ENCODE measurements at places on chromosomes 1 and 21.

GRCh38 chr1:42372796-42373195, 7.8 kb upstream of the RIMKLA start:
- DNase-seq = no peak

- peak; percentile 2 for DNase-seq
These were observed 50.8 kb downstream of the PAX7 start for GRCh38 chr1:18681423-18681835.

DNA sequence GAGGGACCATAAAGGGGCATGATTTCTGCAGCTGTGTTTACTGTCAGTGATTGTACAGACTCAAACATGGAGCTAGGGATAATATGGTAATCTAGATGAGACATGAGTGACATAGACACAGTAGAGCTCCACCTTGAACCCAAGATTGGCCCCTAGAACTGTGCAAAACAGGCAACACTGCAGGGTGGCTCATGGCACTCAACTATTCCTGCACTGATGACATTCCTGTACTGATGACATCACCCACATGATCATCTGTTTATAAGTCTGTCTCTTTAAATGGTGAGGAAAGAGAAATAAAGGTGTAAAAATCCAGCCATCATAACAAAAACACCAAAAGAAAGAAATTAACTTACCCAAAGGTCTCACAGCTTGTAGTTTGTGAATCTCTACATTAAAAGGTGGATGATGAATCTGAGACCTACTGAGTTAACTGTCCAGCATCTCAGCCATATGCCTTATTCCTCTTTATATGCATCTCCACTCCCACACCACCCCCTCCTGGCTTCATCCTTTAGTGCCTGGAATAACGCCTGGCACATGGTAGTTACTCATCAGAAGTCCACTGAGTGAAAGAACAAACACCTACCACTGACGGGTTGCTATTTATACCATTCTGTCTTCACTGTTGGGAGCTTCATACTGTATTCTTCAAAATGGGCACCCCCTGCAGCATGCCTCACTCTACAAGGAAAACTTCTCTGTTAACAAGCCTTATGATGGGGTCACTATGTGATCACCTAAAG, at the start of gene LRRC53:
Gene LRRC53 (minus strand): TSS at position 442 of the 746 bp plus-strand sequence. CDS start 29,262 bp downstream, outside the sequence.
- DNase-seq = no peak

DNA sequence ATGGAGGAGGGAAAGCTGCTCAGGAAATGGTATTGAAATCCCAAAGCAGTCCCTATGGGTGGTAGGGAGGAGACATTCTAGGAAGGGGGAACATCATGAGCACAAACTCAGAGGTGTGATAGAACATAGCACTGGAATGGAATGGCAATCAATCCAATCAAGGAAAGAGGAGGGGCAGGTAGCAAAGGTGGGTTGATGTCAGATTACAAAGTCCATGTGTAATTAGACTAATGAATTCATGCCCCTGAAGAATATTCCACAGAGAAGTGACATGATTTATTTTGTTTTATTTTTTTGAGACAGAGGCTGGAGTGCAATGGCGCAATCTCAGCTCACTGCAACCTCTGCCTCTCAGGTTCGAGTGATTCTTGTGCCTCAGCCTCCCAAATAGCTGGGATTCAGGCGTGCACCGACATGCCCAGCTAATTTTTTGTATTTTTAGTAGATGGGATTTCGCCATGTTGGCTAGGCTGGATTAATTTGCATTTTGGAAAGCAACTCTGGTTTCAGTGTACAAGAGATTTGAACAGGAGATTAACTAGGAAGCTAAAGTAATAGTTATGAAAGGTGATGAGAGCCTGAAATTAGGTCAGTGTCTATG, 36.1 kb downstream of the DEGS1 start:
- no peak for DNase-seq

GRCh38 chr1:43275826-43276620, 6.2 kb downstream of the TMEM125 start:
- no peak for DNase-seq

DNA sequence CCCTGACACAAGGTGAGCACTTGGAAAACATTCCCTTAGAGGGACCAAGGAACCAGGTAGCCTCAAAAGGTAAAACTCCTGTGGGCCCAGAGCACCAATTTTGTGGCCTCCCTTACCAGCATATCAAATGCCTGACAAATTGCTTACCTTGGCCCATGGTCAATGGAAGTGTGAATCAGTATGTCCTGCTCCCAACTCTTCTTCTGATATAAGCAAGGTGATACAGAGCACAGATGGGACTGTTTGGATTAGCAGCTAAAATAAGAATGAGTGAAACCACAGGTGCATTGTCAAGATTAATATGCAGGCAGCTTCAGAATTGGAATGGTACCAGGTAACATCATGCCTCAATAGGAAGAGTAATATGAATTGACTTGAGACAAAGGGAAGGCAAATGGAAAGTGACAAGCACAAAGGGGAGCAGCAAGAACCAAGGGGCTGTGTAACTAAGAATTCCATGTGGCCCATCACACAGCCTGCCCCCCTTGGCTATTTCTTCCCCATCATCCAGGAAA, 156.8 kb upstream of the KCND3 start:
- no peak for DNase-seq

- no peak for DNase-seq
These were observed 57.8 kb downstream of the SIK1 start for GRCh38 chr21:43369124-43369523.

DNA sequence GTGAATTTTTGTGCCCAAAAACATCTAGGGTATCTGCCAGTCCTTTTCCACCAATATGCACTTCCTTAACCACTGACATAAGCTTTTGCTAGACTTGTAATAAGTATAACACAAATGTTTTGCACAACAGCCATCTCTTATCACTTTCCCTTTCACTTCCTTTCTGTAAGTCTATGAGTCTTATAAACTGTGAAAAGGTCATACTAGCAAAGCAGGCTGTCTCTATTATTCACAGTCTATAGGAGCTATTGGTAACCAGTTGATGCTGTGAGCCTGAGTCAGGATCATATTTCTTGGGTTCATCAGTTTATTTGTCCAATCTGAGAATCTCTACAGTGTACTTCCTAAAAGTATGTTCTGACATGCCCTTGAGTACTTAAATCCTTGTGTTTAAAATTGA, 172.6 kb downstream of the CHRM3 start:
- no peak for DNase-seq

GRCh38 chr1:209652121-209652735, at the start of gene LAMB3:
TSS of gene LAMB3 (minus strand) at chr1:209652425. CDS start at chr1:209650944, 1,481 bp downstream.
- DNase-seq = no peak

DNA sequence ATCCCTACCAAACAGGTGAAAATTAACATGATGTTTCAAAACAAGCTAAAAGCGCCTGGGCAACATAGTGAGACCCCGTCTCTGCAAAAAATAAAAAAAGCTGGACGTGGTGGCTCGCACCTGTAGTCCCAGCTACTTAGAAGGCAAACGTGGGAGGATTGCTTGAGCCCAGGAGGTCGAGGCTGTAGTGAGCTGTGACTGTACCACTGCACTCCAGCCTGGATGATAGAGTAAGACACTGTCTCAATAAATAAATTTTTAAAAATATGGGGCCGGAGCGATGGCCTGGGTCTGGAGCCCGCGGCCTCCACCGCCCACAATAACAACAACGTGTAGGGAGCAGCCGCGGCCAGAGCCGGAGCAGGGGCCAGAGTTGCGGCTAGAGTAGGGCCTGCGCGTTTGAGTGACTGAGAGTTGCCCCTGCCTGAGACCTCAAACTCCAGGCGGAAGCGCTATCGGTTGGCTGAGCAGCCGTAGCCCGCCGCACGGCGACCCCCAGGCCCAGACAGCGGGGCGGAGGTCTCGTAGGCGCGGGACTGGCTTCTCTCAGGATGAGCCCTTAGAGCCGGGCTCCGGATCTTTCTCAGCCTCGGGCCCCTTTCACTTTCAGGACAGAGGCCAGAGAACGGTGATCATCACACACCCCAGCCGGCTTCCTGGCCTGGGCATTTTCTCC, 41.4 kb downstream of the ZMYM1 start:
- no peak for DNase-seq

- peak; percentile 16 for DNase-seq
These were observed 11.2 kb upstream of the HJV start for GRCh38 chr1:146032631-146033219.

GRCh38 chr1:41023279-41023990, 1.9 kb upstream of the SLFNL1 start:
- DNase-seq = no peak

DNA sequence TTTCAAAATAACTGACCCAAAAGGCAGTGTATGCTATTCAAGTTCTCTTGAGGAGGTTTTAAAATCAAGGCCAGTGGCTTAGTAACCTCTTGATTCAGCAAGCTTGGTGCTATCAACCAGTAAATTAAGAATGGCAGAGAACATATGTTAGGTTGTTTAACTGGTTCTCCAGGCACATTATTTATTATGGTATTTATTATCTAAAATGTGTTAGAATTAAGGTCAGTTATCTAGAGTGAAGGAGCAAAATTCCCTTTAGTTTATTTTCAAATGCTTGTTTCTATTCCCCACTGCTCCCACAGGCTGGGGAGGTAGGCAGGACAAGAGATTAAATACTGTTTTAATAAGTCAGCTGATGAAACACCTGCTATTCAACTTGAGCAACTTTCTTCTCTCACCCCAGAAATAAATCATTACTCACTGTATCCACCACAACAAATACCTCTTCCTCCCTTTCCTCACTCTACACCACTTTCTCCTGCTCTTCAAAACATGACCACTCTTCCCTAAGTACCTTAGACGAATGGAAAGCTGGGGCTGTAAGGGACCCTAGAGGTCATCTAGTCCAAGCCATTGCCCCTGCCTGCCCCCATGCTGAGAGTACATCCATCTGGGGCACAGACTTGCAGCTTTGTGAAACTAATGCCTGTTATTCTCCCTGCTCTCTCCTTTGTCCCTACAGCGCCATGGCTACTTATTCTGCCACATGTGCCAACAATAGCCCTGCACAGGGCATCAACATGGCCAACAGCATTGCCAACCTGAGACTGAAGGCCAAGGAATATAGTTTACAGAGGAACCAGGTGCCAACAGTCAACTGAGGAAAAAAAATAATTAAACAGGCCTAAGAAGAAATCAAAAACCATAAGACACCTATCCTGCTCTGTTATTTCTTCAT, 71.7 kb downstream of the PRRX1 start:
- DNase-seq = no peak

GRCh38 chr21:37463083-37463801, 96.7 kb downstream of the DYRK1A start:
- peak; percentile 57 for DNase-seq

DNA sequence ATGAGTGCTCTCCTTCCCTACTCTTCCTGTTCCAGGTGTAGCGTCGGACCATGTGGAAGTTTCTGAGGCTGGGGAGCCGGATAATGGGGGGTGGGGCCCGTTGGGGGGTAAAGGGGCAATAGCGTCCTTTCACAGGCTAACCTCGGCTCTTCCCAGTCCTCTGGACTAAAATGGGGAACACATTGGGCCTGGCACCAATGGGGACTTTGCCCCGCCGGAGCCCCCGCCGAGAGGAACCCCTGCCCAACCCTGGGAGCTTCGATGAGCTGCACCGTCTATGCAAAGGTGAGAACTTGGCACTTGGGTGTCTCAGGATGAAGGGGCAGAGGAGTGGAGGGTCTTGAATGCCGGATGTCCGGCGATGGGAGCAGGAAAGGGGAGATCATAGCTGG, 456 bp downstream of the TOMM40L start:
- DNase-seq = no peak

GRCh38 chr1:69103705-69104385, 463.9 kb upstream of the LRRC7 start:
- DNase-seq = no peak

DNA sequence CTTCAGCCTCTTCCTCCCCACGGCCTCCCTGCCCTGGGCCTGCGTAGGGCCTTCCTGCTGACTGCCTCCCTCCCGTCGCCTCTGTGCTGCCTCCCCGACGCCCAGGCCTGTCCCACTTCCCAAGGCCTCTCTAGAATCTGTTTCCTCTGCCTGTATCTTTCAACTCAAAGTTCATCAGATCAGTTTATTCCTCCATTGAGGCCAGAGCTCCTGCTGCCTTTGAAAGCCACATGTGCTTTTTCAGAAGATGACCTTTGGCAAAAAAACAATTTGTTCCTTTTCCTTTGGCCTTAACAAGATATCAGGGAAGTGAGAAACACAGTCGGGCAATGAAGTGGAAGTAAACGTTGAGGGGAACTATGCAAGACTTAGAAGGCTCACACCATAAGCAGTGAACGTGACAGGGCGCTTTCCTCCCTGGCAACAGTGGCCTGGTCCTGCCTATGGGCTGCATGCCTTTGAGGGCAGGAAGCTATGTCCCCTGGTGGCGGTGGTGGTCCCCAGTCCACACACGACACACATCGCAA, 85.9 kb downstream of the PSMG1 start:
- no peak for DNase-seq

DNA sequence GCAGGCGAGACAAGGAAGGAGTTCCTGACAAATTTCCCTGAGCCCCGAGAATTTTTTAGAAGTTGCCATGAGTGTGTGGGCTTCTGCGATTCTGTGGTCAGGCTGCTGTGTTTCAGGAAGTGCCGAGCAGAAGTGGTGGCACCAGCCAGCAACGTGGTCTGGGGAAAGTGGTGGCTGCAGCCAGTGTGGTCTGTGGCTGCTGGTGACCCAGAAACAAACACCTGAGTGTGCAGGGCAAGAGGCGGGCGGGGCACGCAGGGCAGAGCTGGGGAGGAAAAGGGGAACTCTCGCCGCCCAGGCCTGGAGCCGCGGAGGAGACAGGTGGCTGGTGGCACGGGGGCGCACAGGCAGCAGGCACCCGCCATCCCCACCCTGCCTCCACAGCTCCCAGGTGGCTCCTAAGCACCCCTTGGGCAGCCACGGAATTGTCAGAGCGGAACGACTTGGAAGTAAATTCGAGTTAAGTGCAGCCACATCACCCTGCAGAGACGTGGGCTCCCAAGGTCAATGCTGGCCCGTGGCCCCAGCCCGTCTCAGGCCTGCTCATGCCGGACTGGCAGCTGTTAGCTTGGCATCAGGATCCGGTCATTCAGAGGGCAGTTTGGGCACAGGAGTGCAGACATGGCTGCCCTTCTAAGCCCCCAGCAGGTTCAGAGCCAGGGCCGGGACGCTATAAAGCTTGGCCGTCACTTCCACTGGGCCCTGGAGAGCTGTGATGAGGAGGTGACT, 25.1 kb downstream of the PRDM16 start:
- DNase-seq = no peak

Measured in NCI-H446 treated with DMSO at 0.1 percent for 48 hours (cell line).